ENCODE measurements at places on chromosomes 7 and 10. TPM values are rescaled to one million over a fixed set of nuclear protein-coding genes. Genes with fewer than 3 reads are reported as not detected.

The ITPRID1 gene
- total RNA-seq, result not detected

The TPK1 gene
- total RNA-seq, result 21.2 TPM

- DNase-seq, result no peak
- no peaks in the 10 kb centered on the region for H3K4me1 ChIP-seq
- H3K4me3 ChIP-seq, result no peak overlapping the region
- no peaks in the 10 kb centered on the region for H3K27me3 ChIP-seq
These were observed 83.1 kb downstream of the LHPP start for GRCh38 chr10:124544711-124545110.

GRCh38 chr7:46191776-46192175 is 270.7 kb upstream of the IGFBP3 start:
- no peak overlapping the region for H3K27ac ChIP-seq
- DNase-seq, result no peak
- H3K4me1 ChIP-seq, result no peaks in the 10 kb centered on the region

DNA sequence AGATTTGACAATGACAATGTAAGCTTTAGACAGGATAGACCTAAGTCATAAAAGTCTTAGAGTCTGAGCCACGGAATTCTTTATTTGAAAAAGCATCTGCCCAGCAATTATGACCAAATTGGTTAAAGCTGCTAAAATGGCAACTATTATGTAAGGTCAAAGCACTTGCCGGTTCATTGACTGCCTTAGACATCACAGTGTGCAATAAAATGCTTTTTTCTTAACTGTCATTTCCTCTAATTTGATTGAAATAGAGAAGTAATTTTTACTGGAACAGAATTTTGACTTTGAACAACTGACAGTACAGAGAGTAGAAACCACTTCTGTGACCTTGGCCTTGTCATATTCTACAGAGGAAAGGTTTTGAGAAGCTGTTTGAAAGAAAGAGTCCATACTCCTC is 142.9 kb downstream of the THSD7A start:
- H3K36me3 ChIP-seq, result no peaks in the 10 kb centered on the region
- H3K4me3 ChIP-seq, result no peak overlapping the region
- no peaks in the 10 kb centered on the region for H3K27me3 ChIP-seq

DNA sequence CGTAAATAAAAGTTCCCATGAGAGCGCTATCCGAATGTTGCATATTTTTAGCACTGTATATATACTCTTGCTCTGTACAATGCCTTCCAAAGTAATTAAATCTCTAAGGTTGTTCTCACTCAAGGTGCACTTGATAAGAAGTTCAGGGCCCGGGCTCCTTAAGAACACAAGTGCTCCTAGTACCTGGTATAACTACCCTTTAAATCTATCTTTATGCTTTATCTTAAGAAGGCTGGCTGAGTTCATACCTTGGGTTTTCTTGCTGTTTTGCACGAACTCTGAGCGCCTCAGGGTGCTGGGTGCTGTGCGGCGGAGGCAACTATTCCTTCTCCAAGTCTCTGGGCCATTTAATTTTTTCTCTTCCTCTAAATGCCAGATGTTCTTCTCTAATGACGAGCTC is 80.4 kb downstream of the DNMBP start:
- peaks cover 6% of the 10 kb centered on the region for H3K4me1 ChIP-seq
- no peak overlapping the region for H3K27ac ChIP-seq

GRCh38 chr7:121446526-121446925 is 50.4 kb upstream of the FAM3C start:
- H3K36me3 ChIP-seq, result no peaks in the 10 kb centered on the region
- H3K27ac ChIP-seq, result no peak overlapping the region
- DNase-seq, result no peak
- H3K27me3 ChIP-seq, result no peaks in the 10 kb centered on the region

DNA sequence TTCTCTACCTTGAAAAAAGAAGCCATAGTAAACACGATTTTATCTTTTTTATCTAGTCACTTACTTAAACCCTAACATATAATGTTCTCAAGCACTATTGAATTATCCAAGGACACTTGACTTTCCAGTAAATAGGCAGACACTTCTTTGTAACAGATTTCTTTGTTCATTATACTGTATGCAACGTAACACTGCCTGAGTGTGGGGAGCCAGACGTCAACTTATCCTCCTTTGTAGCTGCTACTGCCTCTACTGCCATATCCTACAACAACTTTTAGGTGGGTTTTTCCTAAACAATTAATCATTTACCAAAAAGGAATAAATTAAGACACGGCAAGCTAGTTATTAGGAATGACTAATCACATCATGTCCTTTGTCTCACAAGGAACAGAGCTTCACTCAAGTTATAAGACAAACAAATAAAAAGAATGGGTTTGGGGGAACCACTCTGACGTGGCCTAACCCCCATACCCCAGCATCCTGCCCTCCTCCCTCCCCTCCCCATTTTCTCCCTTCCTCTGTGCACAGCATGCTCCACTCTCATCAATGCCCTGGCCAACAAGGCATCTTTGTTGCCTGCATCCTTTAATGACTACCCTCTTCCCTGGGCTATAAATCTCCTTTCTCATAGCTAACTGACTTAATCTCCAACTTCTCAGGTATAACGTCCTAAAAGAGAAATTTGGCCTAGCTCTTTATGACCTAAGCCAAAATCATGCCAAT is 43.3 kb downstream of the DOCK4 start:
- peaks cover 26% of the 10 kb centered on the region for H3K4me1 ChIP-seq
- H3K27ac ChIP-seq, result no peak overlapping the region
- H3K4me3 ChIP-seq, result no peak overlapping the region
- DNase-seq, result no peak
- H3K36me3 ChIP-seq, result no peaks in the 10 kb centered on the region
- no peaks in the 10 kb centered on the region for H3K27me3 ChIP-seq

- H3K27me3 ChIP-seq, result no peaks in the 10 kb centered on the region
- no peak overlapping the region for H3K27ac ChIP-seq
- no peak for DNase-seq
- H3K4me1 ChIP-seq, result no peaks in the 10 kb centered on the region
These were observed 58.0 kb upstream of the IKZF1 start for GRCh38 chr7:50246551-50246950.

DNA sequence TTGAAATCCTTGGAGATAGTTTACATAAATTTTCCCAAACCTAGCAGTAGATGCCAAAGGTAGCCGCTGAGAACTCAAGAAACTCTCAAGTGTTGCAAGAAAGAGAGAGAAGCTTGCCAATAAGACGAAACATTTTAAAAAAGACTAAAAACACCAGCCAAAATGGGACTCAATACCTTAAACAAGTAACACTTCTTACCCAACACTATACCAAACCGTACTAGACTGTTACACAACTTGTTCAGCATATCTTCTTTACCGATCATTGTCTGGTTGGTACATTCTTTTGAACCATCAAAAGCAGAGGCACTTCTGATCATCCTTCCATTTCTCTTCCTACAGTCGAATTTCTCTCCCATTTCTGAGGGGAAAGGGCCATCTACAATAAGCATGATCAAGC is 4.8 kb upstream of the PTPN12 start:
- H3K4me3 ChIP-seq, result no peak overlapping the region
- DNase-seq, result no peak
- H3K27me3 ChIP-seq, result no peaks in the 10 kb centered on the region
- no peaks in the 10 kb centered on the region for H3K36me3 ChIP-seq
- H3K4me1 ChIP-seq, result no peaks in the 10 kb centered on the region
- no peak overlapping the region for H3K27ac ChIP-seq

GRCh38 chr7:16271990-16272665 is 149.2 kb downstream of the CRPPA start:
- no peaks in the 10 kb centered on the region for H3K4me1 ChIP-seq
- no peaks in the 10 kb centered on the region for H3K36me3 ChIP-seq
- no peak overlapping the region for H3K27ac ChIP-seq
- no peaks in the 10 kb centered on the region for H3K27me3 ChIP-seq
- no peak for DNase-seq

All from thoracic aorta (tissue), 2 donors.